SK-MEL-5 (cell line): ENCODE measurements at places on chromosomes 7 and 10. TPM values are rescaled to one million over a fixed set of nuclear protein-coding genes. Genes with fewer than 3 reads are reported as not detected.

Gene AFAP1L2
- 0.37 and 1.0 TPM in 2 replicates for total RNA-seq

Gene ABLIM1
- 19.5 and 20.0 TPM in 2 replicates for total RNA-seq

Gene HKDC1
- total RNA-seq = 0.29 and 0.61 TPM in 2 replicates

Gene DENND2A
- 0.16 TPM in 1 of 2 replicates, not detected in the other for total RNA-seq

Gene HABP2
- not detected in 2 replicates for total RNA-seq

Gene CRYGN
- not detected in 2 replicates for total RNA-seq

Gene TAS2R5
- total RNA-seq = 0.26 and 0.51 TPM in 2 replicates

Gene THSD7A
- 0.45 and 0.67 TPM in 2 replicates for total RNA-seq

- no peak for DNase-seq
These were observed 26.9 kb upstream of the BPGM start for GRCh38 chr7:134619627-134620331.

- peak; percentile 55 for DNase-seq
These were observed 7.1 kb downstream of the JAZF1 start for GRCh38 chr7:28173531-28173930.

DNA sequence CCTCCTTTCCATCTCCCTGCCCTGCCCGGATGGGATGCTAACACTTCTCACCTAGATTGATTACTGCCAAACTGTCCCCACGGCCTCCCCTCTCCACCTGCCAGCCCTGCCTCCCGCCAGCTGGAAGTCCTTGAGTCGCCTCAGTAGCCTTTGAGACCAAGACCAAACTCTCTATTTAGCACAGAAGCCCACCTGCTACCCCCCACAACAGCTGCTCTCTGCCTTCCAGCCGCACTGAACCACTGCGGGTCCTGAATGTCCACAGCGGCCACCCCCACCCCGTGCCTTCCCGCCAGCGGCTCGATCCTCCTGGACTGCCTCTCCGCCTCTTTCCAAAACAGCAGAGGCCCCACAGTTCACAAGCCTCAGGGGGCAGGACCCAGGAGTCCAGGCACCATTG lies 39.0 kb downstream of the FKBP6 start:
- no peak for DNase-seq

DNA sequence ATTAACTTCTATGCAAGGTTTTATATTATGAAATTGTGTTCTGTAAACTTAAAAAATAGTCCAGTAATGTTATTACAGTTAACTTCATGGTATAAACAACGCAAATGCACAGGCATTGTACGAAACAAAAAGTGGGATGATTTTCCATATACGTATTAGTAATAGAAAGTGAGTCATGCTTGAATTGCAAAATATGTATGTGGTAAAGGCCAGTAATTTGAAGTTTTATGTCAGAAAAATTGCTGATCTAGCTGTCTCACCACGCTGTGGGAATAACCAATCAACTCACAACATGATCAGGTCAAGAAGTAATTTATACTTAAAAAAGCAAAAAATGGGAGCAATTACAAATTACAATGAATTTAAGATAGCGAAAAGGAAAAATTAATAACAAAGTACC lies 37.0 kb upstream of the GLI3 start:
- no peak for DNase-seq

GRCh38 chr7:18577096-18577771 lies 81.7 kb downstream of the HDAC9 start:
- no peak for DNase-seq

- no peak for DNase-seq
These were observed 570 bp upstream of the PRTFDC1 start for GRCh38 chr10:24952707-24953645.

DNA sequence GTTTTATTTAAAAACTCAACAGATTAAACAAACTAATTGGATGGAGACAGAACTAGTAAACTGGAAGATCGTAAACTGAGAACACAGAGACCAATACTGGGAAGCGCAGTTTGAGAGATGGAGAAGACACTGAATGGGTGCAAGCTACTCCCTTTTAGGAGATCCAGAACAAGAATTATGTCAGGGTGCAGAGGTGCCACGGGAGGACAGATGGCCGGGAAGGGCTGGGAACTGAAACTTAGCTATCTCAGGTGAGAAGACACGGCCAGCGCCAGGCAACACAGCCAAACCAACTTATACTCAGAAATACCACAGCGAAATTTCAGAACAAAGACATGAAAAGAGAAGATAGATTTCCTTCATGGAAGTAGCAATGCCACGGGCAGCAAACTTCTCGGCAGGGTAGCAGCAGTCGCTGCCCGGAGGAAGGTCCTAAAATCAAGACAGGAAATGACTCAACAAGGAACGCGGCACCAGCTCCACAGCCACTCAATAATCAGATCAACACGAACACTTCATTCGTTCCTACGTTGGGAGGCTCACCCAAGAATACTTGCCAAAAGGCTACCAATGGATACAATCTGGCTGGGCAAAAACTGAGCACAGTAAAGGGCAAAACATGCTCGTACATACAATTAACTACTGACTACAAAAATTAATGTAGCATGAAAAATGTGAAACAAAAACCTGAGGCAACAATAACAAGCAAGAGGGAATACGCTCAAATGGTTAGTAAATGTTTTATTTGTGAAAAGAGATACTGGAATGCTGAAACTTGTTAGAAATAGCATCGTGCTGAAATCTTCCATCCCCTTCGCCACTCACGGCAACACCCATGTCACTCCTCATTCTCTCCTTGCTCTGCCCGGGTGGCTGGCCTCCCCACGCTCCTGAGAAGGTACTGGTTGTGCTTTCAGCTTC lies 2.2 kb upstream of the LRRC27 start:
- no peak for DNase-seq

DNA sequence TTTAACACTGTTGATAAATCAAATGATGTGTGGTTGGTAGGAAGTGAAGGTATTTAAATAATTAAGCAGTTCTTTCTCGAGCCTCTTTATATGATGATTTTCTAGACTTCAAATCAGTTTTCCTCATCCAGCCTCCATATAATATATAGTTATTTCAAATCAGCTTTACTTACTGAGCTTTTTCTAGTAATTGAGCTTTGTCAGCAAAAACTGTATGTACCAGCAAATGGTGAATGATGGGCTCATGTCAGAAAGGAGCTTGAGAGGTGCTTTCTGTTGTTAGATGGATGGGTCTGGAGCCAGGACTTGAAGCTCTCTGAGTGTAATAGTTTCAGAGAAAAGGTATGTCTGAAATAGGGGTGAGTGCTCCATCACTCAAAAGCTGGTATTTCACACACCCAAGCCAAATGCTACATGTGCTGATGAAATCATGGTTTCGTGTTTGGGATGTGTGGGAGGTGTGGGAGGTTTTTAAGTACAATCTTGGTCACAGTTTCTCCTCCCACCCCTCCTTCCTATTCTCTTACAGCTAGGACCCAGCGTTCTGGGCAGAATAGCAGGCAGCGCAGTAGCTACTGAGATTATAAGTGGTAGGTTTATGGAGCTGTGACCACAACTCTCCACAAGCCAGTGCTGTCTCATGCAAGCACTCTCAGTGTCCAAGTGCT lies 55.8 kb downstream of the LRMDA start:
- no peak for DNase-seq

- no peak for DNase-seq
These were observed 1157.6 kb upstream of the CELF2 start for GRCh38 chr10:9860045-9860444.

DNA sequence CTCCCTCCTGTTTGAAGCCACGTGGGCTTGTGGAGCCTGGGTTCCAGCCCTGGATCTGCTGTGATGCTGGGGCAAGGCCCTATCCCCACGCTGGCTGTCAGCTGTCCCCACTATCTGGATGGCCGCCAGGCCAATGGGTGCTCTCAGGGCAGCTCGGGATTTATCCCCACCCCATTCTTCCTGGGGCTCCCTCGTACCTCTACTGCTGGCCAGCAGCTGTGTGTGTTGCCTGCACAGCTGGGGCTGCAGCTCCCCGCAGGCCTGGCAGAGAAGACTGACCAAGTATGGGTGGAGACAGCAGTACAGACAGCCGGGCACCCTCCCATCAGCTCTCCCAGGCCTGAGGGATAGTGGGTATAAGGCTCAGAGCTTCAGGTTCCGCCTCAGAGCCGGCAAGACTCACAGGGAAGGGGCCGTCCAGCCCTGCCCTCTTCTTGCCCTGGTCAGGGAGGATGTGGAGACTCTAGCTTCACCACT lies 13.6 kb downstream of the CLIP2 start:
- no peak for DNase-seq

- DNase-seq = no peak
These were observed 44.4 kb downstream of the MCU start for GRCh38 chr10:72736176-72736827.

- no peak for DNase-seq
These were observed 172.6 kb upstream of the TNRC18 start for GRCh38 chr7:5596046-5596895.

- DNase-seq = peak; percentile 88
These were observed 34.6 kb downstream of the AGK start for GRCh38 chr7:141585592-141586510.

DNA sequence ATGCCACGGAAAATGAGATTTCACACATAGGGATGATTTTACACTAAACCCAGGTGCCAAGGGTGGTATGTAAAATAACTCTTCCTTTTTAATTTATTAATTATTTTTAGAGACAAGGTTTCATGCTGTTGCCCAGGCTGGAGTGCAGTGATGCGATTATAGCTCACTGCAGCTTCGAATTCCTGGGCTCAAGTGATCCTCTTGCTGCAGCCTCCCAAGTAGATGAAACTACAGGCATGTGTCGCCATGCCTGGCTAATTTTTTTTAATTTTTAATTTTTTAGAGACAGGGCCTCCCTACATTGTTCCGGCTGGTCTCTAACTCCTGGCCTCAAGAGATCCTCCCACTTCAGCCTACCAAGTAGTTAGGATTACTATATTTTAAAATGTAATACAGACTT lies 2.3 kb upstream of the CNNM1 start:
- DNase-seq = no peak

DNA sequence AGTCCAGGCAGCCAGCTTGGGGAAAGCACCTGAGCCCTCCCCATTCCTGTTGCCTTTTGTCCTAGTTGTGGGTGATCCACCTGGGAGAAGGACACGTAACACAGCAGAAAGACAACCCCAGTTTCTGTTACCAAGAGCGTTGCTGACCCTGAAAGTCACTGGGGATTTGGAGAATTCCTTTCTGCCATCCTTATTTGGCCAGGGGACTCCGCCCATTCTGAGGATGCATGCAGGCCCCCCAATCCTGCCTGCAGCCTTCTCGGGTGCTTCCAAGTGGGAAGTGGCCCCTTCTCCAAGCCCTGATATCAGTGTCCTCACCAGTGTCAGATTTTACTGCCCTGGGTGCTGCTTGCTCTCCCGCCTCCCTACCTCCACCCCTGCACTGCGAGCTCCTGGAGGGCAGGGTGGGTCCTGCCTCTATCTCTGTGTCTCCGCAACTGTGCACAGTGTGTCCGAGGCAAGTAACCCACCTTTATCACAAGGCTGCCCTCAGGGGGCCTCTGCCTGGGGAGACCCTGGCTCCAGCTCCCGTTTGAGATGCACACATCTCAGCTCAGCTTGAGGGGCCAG lies 9.2 kb upstream of the ADCY1 start:
- DNase-seq = no peak
